ENCODE measurements at places on chromosomes 6 and 20. TPM values are rescaled to one million over a fixed set of nuclear protein-coding genes. Genes with fewer than 3 reads are reported as not detected.

DNA sequence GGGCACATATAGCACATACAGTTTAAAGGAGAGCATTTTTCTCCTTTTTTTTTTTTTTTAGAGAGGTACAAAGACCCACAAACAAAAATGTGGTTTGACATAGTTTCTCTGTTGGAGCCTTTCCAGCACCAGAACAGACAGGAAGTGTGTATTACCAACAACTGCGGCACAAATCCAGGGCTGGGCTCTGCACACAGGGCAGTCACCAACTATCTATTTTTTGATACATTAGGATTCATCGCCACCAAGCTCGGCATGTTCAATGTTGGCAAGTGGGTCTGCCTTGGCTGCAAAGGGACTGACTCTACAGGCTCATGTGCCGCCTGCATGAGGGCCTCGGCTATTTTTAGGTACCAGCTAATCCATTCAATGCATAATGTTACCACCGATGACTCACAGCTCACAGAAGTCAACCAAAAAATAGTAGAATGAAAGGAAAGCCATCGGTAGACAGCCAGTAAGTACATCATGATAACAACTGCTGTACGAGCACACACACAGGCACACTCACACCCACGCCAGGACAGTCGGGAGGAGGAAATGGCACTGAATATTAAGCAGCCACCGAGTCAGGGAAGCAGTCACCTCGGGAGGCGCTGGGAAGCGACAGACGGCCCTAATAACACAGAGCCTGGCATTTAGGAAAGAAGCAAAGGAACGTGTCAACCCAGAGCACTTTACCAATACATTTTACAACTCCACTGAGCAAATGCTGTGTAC lies 81.6 kb downstream of the GMPR start:
- no peak for DNase-seq

- DNase-seq, result no peak
Measured at GRCh38 chr6:18206591-18206990, 51.4 kb downstream of the KDM1B start.

- no peak for DNase-seq
Measured at GRCh38 chr6:68572975-68573374, 62.1 kb upstream of the ADGRB3 start.

DNA sequence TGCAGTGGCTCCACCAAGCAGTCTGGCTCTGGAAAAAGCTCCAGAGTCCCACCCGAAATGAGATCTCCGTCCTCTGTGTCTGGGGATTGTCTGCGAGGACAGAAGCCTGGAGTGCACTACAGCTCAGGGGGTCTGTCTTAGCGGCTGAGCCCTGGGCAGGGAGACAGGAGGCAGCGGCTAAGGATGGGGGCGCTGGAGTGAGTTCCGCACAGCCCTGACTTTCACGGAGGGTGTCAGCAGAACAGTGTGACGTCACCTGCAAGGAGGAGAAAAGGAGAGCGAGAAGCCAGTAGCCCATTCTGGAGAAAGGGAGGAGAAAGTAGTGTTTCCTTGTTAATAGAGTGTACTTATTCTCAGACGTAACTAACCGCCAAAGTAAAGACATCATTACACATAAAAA lies 97.6 kb downstream of the FAM50B start:
- no peak for DNase-seq

DNA sequence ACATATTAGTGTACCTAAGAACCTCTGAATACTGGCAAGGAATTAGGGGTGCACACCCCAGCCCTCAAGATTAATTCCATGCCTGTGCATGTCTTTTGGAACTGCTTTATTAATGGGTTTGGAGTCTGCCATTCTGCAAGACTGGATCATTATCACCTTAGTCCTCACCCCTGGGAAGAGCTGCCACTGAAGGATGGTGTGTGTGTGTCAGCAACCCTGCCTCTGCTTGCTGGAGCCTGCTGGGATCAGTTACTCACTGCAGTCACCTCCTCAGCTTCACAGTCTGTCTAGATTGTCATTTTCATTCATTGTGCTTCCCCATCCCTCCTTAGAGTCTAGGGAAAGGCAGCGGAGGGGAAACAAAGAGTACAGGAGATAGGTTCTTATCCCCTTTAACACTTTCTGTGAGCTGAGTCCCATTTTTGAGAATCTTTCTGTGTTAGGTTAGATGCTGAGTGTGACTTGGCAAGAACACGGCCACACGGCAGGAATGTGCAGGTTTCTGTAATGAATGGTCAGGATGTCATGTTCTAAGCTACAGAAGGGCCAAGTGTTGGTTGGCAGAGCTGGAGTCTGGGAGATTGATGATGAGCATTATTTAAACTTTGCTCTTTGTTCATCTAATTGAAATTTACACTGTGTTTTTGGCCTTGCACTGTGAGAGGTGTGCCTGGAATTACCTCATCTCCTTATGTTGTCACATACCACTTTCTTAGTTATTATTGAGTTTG lies 21.1 kb downstream of the GHRH start:
- no peak for DNase-seq

GRCh38 chr6:137240168-137240567 lies 21.0 kb upstream of the IFNGR1 start:
- DNase-seq, result no peak

DNA sequence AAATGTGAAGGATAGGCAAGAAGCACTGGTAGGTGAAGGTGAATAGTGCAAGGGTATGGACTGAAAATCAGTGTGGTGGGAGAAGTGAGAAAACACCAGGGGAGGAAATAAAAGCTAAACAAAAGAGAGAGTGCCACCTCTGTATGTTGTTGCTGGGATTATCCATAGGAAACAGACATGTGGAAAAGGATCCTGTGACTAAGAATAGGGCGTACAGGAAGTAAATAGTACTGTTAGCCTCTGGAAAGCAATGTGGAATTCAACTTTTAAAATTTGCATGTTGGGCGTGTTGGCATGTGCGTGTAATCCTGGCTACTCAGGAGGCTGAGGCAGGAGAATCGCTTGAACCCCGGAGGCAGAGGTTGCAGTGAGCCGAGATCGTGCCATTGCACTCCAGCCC lies 661.7 kb downstream of the KIF16B start:
- DNase-seq, result no peak

DNA sequence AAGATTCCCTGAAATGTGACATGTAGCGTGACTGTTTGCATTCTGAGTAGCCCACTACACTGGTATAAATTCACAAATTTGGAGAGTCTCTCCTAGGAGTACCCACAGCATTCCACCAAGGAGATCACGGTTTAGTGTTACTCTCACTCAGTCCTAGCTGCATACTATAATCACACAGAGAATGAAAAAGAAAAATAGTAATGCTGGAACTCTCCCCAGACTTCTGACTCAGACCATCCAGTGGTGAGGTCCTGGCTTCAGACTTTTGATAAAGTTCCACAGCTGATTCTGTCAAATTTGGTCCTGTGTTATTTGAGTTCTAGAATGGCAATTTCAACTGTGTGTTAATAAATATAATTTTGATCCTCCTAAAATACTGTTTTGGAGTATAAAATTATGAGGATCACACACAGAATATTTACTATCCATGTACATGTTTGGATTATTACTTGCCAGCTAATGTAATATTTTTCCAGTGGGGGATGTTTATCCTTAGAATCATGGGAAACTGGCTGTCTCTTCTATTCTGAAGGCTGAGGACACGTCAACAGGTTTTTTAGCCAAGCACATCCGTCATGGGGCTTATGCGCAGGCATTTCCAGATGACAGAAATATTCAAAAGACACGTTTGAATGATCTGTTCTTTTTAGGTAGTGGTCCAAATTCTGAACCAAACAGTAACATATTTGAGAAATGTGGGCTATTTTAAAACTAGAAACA lies 5.1 kb upstream of the KIAA0408 start:
- DNase-seq, result no peak

DNA sequence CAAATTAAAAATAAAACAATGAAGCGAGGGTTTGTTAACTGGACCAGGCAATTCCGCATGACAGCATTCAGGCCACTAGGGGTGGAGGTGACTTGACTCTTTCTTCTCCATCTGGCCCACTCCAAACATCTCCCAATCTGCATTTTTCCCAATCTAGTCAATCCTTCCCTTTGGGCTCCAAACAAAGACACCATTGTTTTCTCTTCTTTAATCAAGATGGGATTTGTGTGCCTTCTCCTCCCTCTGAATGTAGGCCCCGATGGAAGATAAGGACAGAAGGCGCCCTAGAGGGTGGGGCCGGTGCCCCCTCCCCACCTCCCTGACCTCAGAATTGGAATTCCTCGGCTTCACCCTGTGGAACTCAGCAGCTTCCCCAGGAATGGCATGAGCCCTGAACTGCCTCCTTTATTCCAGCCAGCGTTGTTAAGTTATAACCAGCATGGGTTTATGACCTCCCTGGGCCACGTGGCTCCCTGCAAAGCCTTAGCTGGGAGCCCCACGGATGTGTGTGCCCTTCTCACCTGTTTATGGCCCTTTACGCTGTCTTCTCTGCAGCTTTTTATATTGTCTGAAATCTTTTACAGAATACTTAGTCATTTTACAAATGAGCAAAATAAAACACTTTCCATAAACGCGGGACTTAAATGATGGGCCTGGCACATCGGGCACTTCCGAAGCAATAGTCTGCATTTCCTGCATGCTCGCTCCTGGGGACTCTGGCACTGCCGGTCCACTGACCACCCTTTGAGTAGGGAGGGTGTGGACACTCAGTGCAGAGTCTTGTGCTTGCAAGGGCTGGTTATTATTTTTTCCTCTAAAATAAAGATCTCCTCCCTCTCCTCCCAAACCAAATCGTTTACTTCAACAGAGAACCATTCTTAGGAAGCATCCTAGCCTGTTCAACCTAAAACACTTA lies 24.5 kb downstream of the OVOL2 start:
- DNase-seq, result peak; percentile 96

DNA sequence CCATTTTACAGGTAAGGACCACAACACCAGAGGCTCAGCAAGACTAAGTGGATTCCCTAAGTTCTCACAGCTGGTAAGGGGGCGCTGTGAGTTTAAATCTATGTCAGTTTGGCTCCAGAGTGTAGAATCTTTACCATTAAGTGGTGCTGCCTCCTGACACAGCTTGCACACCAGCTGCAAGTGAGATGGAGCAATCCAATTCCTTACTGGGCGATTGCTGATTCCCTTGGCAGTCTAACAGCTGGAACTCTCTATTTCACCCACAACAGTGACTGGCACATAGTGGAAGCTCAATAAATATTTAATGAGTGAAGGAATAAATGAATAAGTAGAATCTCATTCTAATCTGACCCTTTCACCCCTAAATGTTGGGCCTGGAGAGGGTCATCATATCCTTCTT lies 176.7 kb downstream of the CLIC5 start:
- DNase-seq, result no peak

- no peak for DNase-seq
Measured at GRCh38 chr6:90940812-90941481, 354.1 kb upstream of the MAP3K7 start.

GRCh38 chr6:41439524-41440418 lies 104.4 kb downstream of the NCR2 start:
- DNase-seq, result no peak

DNA sequence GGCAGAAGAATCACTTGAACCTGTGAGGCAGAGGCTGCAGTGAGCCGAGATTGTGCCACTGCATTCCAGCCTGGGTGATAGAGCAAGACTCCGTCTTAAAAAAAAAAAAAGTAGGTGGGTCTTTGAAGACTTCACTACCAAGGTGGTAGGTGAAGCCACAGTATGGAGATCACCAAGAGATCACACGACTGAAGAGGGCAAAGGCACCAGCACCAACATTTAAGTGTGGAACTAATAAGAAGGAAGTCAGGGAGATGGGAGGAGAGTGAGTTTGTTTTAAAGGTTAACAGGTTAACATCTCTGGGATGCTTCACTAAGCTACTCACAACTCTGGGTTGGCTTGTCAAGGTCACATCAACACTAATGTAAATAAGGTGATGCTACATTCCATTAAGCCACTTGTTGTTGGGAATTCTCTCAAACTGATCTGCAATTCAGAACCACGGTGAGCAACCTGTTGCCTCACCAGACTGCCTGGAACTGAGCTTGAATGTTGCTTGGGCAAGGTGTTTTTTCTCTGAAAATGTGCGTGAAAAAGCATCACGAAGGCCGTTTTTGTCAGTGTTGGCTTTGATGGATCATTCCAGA lies 48.7 kb downstream of the KCTD20 start:
- no peak for DNase-seq

- DNase-seq, result no peak
Measured at GRCh38 chr6:145141572-145141971, 593.7 kb downstream of the EPM2A start.

DNA sequence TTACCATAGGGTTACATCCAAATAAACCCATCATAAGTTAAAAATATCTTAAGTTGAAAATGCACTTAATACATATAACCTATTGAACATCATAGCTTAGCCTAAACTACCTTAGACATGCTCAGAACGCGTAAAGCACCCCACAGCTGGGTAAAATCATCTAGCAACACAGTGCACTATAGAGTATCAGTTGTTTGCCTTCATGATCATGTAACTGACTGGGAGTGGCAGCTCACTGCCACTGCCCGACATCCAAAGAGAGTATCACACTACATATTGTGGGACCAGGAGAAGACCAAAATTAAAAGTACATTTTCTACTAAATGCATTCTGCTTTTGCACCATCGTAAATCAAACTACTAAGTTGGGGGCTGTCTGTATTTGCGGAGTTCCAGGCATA lies 31.7 kb downstream of the THEMIS start:
- DNase-seq, result no peak

The TRIM15 gene
- total RNA-seq, result 6.9 TPM

The TPBG gene
- 4.0 TPM for total RNA-seq

The HLA-DPA1 gene
- total RNA-seq, result not detected

The GDAP1L1 gene
- total RNA-seq, result 4.2 TPM

The FGD2 gene
- total RNA-seq, result not detected

The DEFB124 gene
- not detected for total RNA-seq

The EFCAB8 gene
- total RNA-seq, result 2.0 TPM

The TDRD6 gene
- not detected for total RNA-seq

The BIRC7 gene
- 0.54 TPM for total RNA-seq

Data from Caco-2 (cell line).